Ascending aorta (tissue), 2 donors: ENCODE measurements at places on chromosomes 4 and X. TPM values are rescaled to one million over a fixed set of nuclear protein-coding genes. Genes with fewer than 3 reads are reported as not detected.

Gene CFI
- total RNA-seq, result 17.8 TPM

Gene IL2
- total RNA-seq, result not detected

Gene NLGN3
- 0.21 TPM for total RNA-seq

Gene CDX4
- not detected for total RNA-seq

GRCh38 chrX:29299684-29300083, 712.4 kb downstream of the IL1RAPL1 start:
- DNase-seq, result no peak

DNA sequence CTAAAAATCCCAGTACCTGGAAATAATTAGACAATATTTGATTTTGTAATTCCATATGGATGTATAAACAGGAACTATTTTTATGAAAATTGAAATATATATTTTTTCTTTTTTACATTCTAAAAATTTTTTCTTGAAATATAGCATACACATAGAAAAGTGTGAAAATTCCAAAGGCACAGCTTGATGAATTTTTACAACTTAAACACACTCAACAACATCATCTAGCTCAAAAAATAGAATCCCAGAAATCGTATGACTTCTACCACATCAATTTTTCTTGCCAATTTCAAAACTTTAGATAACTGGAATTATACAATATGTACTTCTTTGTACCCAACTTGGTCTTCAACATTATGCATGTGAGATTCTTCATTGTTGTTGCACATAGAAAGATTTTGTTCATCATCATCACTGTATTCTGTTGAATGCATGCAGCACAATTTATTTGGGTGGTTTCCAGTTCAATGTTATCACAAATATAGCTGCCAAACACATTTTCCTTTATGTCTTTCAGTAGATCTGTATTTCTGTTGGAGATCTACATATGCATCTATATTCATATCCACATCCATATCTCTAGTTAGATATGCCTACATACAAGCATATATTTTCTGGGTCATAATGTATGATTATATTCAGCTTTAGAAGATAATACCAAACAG, 340.7 kb upstream of the SLIT2 start:
- no peak for DNase-seq

GRCh38 chr4:48799157-48799556, 19.1 kb upstream of the FRYL start:
- DNase-seq, result no peak

DNA sequence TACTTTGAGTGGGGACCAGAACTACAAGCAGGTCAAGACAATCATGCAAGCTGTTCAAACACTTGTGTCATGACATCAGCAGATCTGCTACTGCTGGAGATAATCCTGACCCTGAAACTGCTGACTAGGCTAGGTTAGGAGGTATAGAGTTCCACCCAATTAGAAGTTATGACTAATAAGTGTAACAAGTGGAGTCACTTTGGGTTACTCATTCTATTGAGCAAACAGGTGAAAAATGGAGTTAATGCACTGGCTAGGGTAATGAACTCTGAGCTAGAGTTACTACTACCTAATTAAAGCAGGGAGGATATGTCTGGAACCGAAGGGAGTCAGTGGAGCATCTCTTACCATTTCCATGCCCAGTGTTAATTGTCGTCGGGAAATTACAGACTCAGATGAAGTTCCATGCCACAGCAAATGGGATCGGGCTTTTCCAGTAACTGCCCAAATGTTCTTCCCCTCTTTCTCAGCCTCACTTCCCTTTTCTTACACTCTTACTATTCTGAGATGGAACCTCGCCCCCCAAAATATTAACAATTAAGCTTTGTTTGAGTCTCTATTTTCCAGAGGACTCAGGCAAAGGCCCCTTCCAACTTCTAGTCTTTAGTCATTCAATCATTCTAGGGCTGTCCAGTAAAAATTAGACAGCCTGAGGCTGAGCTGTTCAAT, 19.8 kb upstream of the MANBA start:
- no peak for DNase-seq
